ENCODE measurements at places on chromosomes 4 and X.

DNA sequence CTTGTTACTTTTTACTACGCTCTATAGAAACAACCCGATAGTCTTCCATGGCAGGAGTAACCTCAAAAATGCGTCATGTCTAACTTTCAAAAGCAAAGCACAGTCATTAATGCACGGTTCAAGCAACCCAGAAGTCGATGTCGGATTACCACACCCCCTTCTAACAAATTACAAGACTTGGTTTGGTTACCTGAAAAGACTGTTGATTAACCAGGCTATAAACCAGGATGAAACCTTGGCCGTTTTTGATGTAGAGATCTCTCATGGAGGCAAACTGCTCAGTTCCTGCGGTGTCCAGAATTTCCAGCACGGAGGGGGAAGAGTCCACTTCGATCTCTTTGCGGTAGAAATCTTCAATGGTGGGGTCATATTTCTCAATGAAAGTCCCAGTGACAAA is 2.4 kb downstream of the RAP2C start:
- DNase-seq: peak; percentile 43

DNA sequence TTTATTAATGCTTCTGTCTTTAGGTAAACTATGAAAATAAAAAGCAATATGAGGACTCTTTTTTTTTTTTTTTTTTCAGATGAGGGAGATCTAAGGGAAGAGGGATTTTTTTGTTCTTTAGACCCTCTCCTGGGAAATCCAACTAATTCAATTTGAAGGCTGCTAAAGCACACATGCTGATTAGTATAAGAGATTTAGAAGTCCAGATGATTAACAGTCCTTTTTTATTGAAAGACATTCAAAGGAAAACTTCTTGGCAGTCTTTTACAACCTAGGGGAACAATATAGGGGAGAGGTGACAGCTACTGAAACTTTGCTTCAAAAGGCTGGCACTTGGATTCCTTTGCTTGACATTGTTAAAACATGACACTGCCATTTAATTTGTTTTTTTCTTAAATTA is 602.5 kb downstream of the RAPGEF2 start:
- no peak for DNase-seq

- DNase-seq: no peak
Measured at GRCh38 chr4:130336585-130337217, 1240.7 kb downstream of the C4orf33 start.

GRCh38 chrX:18548996-18549395 is 122.9 kb downstream of the RS1 start:
- no peak for DNase-seq

- DNase-seq: no peak
Measured at GRCh38 chrX:103407776-103408175, 31.4 kb downstream of the BEX3 start.

DNA sequence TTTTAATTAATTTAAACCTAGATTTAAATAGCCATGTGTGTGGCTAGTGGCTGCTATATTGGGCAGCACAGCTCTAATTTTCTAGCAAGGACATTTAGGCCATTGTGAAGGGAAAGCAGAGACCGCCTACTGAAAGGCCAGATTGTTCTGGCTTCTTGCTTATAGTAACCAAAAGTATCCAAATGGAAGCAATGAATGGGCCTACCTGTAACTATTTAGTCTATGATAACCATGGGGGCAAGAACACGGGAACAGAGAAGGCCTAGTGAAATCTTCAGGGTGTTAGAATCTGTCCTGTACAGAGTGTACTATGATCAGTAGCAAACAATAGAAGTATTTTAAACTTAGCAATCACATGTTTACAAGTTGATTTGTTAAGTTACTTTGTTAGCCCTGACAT is 16.5 kb upstream of the HPRT1 start:
- no peak for DNase-seq

DNA sequence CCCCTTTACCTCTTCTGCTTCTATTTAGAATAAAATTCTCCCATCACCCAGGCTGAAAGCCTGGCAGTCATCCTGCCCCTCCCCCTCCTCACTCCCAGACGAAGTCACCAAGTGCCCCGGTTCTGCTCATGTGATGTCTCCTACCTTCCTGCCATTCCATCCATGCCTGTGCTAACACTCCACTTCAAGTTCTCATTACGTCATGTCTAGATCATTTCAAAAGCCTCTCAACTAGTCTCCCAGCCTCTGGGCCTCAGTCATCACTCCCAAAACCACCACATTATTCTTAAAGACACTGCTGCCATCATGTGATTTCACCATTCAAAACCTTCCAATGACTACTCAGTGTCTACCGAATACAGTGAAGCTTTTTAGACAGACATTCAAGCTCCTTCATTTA is 17.2 kb upstream of the HOPX start:
- peak; percentile 41 for DNase-seq

- DNase-seq: peak; percentile 99
Measured at GRCh38 chr4:118765399-118765798, 70.5 kb downstream of the SEC24D start.
